ENCODE measurements at places on chromosomes 6 and 20. TPM values are rescaled to one million over a fixed set of nuclear protein-coding genes. Genes with fewer than 3 reads are reported as not detected.

The PTPN1 gene
- total RNA-seq, result 8.4 TPM

The CHRNA4 gene
- 0.52 TPM for total RNA-seq

The OPRM1 gene
- not detected for total RNA-seq

The RNF39 gene
- total RNA-seq, result not detected

The CCM2L gene
- 4.7 TPM for total RNA-seq

The ARMH2 gene
- not detected for total RNA-seq

The WRNIP1 gene
- total RNA-seq, result 27.7 TPM

The SNRNP48 gene
- 7.3 TPM for total RNA-seq

The HSPA12B gene
- total RNA-seq, result 14.6 TPM

The LBP gene
- total RNA-seq, result 0.52 TPM

The SNX3 gene
- total RNA-seq, result 208 TPM

The MYB gene
- total RNA-seq, result 0.52 TPM

The RSPH4A gene
- 0.52 TPM for total RNA-seq

The FOXO3 gene
- 30.8 TPM for total RNA-seq

The GHRH gene
- not detected for total RNA-seq

The SLC25A27 gene
- total RNA-seq, result 8.9 TPM

The ARFGEF3 gene
- 1.0 TPM for total RNA-seq

The TUBE1 gene
- 20.9 TPM for total RNA-seq

Data from skeletal muscle tissue (tissue), 5 donors.